Panc1 (cell line): ENCODE measurements at places on chromosomes 2 and 18. TPM values are rescaled to one million over a fixed set of nuclear protein-coding genes. Genes with fewer than 3 reads are reported as not detected.

- DNase-seq: no peak
- H3K4me1 ChIP-seq: no peaks in the 10 kb centered on the region
- peak overlapping the region; percentile 21 for H3K4me3 ChIP-seq
- H3K27ac ChIP-seq: no peak overlapping the region
Measured at GRCh38 chr18:15198116-15198389, 450.1 kb downstream of the ANKRD30B start.

Gene CHRNG
- total RNA-seq: not detected

Gene SERPINB3
- total RNA-seq: not detected

Gene KLHL14
- total RNA-seq: 6.7 TPM

- no peaks in the 10 kb centered on the region; the same call in 1 of the 2 replicates for H3K4me1 ChIP-seq
- H3K4me3 ChIP-seq: no peak overlapping the region
- DNase-seq: no peak
- no peaks in the 10 kb centered on the region for H3K36me3 ChIP-seq
- no peaks in the 10 kb centered on the region for H3K27me3 ChIP-seq
Measured at GRCh38 chr18:61587865-61588264, 254.6 kb downstream of the CDH20 start.

Gene CD207
- not detected for total RNA-seq

GRCh38 chr2:239261356-239261755, 139.5 kb downstream of the HDAC4 start:
- H3K36me3 ChIP-seq: no peaks in the 10 kb centered on the region
- no peak overlapping the region for H3K27ac ChIP-seq
- H3K27me3 ChIP-seq: no peaks in the 10 kb centered on the region
- H3K4me1 ChIP-seq: peaks cover 17% of the 10 kb centered on the region
- H3K4me3 ChIP-seq: no peak overlapping the region

Gene SKOR2
- not detected for total RNA-seq

- H3K27ac ChIP-seq: no peak overlapping the region
- no peaks in the 10 kb centered on the region; the same call in 1 of the 2 replicates for H3K27me3 ChIP-seq
Measured at GRCh38 chr2:239019183-239019581, 171.3 kb downstream of the TWIST2 start.

Gene DPP10
- not detected for total RNA-seq

DNA sequence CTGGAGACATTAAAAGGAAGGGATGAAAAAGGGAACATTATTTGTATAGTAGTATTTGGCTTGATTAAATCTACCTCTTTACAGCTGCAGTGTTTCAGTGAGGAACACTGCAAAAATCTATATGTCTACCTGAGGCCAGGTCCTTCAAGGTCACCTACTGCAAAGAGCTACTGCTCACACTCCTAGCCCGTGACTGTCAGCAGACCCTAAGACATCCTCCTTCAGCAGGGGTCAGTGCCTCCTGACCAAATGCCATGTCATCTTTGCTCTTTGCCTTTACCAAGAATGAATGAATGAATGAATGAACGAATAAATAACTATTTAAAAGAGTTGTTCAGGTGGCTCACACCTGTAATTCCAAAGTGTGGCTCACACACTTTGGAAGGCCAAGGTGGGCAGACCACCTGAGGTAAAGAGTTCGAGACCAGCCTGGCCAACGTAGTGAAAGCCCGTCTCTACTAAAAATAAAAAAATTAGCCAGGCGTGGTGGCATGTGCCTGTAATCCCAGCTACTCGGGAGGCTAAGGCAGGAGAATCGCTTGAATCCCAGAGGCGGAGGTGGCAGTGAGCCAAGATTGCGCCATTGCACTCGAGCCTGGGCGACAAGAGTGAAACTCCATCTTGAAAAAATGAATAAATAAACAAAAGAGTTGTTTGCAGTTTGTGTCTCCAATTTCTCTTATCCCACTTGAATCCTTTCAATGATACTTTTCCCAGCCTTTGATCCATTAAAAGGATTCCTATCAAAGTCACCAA, 84.3 kb upstream of the GRB14 start:
- no peaks in the 10 kb centered on the region for H3K27me3 ChIP-seq
- H3K4me3 ChIP-seq: no peak overlapping the region
- DNase-seq: no peak
- no peaks in the 10 kb centered on the region for H3K36me3 ChIP-seq
- no peaks in the 10 kb centered on the region for H3K4me1 ChIP-seq

DNA sequence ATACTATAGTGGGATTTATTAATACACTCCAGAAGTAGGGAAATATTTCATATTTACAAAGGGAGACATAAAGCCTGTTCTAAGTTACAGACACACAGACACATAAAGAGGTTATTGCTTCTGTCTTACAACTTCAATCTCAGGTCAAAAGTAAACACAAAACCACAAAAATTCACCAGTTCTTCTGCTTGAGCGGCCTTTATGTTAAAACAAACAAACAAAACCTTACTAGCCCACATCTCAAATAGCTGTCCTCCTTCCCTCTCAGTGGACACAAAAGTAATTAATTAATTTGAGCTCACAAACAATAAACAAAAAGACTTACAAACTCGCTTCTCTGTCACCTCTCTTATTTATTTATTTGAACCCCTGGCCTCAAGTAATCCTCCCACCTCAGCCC, 1.5 kb upstream of the ASNSD1 start:
- DNase-seq: no peak
- H3K4me3 ChIP-seq: no peak overlapping the region
- peaks cover 5% of the 10 kb centered on the region for H3K4me1 ChIP-seq

DNA sequence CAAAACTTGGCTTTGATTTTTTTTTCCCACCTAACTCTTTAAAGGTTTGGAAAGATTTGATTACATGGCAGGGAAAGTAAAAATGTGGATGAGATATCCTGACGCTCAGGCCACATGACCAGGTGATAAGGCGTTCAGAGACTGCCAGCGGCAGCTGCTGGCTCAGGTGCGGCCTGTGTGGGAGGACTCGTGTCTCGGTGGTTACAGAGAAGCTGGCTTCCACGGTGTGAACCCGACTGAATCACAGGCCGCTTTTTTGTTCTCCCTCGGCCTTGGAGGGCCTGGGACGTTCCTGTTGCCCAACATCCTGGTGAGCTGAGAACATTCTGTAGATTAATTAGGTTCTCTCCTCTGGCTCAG, 124.2 kb upstream of the ZNF516 start:
- H3K27me3 ChIP-seq: no peaks in the 10 kb centered on the region
- H3K27ac ChIP-seq: no peak overlapping the region
- peaks cover 20% of the 10 kb centered on the region for H3K4me1 ChIP-seq
- no peak overlapping the region for H3K4me3 ChIP-seq
- no peaks in the 10 kb centered on the region for H3K36me3 ChIP-seq

Gene ZNF521
- 0.15 TPM for total RNA-seq

Gene CAPN14
- total RNA-seq: 0.05 TPM

GRCh38 chr2:185745864-185746859, 7.6 kb downstream of the FSIP2 start:
- no peaks in the 10 kb centered on the region for H3K27me3 ChIP-seq
- H3K4me3 ChIP-seq: no peak overlapping the region
- no peak for DNase-seq
- no peaks in the 10 kb centered on the region for H3K4me1 ChIP-seq

GRCh38 chr18:31070206-31070605, 27.7 kb upstream of the DSC3 start:
- H3K27me3 ChIP-seq: no peaks in the 10 kb centered on the region
- no peaks in the 10 kb centered on the region for H3K4me1 ChIP-seq
- no peak overlapping the region for H3K4me3 ChIP-seq
- no peak overlapping the region for H3K27ac ChIP-seq
- H3K36me3 ChIP-seq: no peaks in the 10 kb centered on the region
- no peak for DNase-seq

GRCh38 chr2:2270808-2271415, 60.2 kb downstream of the MYT1L start:
- H3K27me3 ChIP-seq: no peaks in the 10 kb centered on the region
- no peak overlapping the region for H3K27ac ChIP-seq
- H3K4me1 ChIP-seq: no peaks in the 10 kb centered on the region
- H3K4me3 ChIP-seq: no peak overlapping the region

DNA sequence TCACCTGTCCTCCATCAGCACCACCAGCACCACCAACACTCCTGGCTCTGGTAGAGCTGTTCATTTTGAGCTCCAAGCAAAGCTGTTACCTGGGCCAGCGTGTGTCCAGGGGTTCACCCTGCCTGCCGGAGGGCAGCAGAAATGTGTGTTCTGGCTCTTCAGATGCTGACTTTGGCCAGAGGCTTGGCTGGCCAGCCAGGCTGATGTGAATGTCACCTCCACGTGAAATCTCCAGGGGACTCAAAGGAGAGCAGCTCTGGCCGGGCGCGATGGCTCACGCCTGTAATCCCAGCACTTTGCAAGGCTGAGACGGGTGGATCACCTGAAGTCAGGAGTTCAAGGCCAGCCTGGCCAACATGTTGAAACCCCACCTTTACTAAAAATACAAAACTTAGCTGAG, 33.5 kb downstream of the CIB4 start:
- H3K4me3 ChIP-seq: no peak overlapping the region
- H3K36me3 ChIP-seq: no peaks in the 10 kb centered on the region
- no peak overlapping the region; the same call in 1 of the 2 replicates for H3K27ac ChIP-seq
- DNase-seq: no peak
- peaks cover 5% of the 10 kb centered on the region; the same call in 1 of the 2 replicates for H3K4me1 ChIP-seq

GRCh38 chr2:14831458-14831857, 198.9 kb downstream of the LRATD1 start:
- H3K27ac ChIP-seq: no peak overlapping the region
- no peaks in the 10 kb centered on the region for H3K36me3 ChIP-seq
- no peak overlapping the region for H3K4me3 ChIP-seq

- no peaks in the 10 kb centered on the region for H3K27me3 ChIP-seq
- no peaks in the 10 kb centered on the region; the same call in 1 of the 2 replicates for H3K4me1 ChIP-seq
- DNase-seq: no peak
- no peaks in the 10 kb centered on the region for H3K36me3 ChIP-seq
Measured at GRCh38 chr2:234853729-234854128, 98.1 kb upstream of the SH3BP4 start.

GRCh38 chr2:127052771-127053691, 53.9 kb downstream of the BIN1 start:
- no peak for DNase-seq
- H3K36me3 ChIP-seq: no peaks in the 10 kb centered on the region
- no peaks in the 10 kb centered on the region for H3K4me1 ChIP-seq
- H3K27ac ChIP-seq: no peak overlapping the region
